IPS DF 19.7 (cell line): ENCODE measurements at places on chromosomes 3 and 15.

DNA sequence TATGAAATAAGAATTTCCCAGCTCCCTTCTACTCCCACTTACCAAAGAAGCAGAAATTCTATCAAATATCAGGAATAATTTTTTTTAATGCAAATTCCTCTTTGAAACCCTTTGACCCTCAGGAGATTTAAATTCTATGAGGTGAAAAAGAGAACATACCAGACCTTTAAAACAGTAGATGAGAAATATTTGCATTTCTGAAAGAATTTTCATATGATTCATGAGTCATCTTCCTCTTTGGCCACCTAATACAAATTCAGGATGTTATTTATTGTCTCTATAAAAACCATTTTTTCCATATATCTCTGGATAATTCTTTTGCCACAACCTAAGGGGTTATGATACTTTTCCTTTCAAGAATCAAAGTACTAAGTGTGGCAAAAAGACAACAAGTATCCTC is 67.3 kb upstream of the ST3GAL6 start:
- DNase-seq = no peak

GRCh38 chr15:60362321-60363086 is 35.3 kb downstream of the ANXA2 start:
- no peak for DNase-seq

DNA sequence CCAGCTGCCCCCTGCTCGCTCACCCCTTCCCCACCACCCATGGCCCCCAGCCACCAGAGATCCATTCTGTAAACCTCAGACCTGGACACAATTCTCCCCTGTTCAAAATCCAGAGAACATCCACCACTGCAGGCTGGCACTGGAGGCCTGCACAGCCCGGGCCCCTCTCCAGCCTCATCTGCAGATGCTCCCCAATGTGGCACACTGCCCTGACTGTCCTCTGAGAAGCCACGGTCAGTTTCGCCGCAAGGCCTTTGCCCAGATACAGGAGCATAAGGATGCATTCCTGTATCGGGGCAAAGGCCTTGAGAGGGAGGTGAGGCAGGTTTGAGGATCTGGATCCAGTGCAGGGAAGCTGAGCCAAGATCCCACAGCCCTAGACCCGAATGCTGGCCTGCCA is 175.4 kb upstream of the LINGO1 start:
- DNase-seq = no peak

DNA sequence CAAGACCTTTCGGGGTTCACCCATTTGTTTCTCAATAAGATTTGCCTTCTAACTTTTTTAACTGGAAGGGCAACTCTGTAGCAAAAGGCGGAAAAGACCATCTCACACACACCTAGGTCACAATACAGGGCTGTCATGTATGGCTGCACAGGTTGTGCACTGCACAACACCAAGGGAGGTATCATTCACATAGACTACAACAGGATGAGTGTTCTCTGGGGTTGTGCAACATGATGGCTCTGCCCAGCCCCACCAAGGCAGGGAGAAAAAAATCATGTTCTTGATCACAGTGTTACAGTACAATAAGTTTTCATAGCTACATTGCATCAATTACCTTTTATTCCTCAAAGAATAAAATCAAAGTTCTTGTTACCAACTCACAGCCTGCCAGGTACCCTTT is 52.8 kb downstream of the ANXA2 start:
- DNase-seq = no peak

DNA sequence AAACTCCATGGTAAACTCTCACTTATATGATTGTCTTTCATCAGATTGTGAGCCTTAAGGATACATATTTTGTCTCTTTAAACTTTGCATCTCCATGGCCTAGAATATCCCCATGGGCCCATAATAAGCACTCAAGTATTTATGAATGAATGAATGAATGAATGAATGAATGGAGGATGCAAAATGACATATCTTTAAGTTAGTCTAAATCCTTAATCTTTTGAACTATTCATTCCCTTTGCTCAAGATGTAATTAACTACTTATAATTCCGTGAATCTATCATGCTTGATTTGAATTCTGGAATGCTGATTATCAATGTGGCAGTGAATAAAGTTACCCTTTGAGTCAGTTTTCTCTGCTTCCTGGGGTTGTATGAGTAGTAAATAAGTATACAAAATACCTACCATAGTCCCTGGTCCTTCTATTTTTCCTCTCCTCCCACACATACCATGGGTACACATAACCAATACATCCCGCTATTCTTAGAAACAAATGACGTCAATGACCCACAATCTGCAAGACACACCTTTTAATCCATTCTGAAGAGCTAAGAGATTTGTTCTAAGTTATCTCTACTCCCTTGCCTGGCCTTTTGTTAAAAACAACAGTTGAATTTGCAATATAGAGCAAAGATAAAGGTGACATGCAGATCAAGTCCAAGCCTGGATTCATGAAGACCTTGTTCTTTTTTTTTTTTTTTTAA is 94.5 kb downstream of the FBN1 start:
- no peak for DNase-seq

DNA sequence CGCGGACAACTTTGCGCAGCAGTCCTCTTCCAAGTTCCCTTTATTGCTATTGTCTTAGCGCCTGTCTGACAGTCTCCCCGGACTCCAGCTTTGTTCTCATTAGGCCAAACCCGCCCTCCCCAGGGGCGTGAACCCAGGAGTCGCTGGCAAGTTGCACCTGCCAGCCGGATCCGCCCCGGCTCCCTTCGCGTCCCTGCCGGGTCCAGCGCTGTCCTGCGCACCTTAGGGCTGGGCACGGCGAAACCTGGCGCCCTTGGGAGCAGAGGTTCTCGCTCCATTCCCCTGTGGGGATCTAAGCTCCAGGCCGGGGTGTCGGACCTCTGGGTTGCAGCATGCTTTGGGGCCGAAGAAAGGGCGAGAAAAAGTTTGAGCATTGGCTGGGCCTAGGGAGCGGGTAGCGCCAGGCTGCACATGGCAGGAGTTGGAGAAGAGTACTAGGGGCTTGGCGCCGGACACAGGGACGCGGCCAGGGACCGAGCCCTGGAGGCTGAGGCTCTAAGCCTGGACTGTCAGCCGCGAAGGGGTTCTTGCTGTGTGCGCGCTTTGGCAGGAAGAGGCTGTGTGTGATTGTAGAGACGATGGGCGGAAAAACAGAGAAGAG is 335.1 kb upstream of the THRB start:
- no peak for DNase-seq

- DNase-seq = no peak
Measured at GRCh38 chr3:139935016-139935865, at the start of gene CLSTN2. Gene CLSTN2 (plus strand): TSS chr3:139935185.

GRCh38 chr3:182911782-182912111 is 68.6 kb downstream of the DCUN1D1 start:
- DNase-seq = no peak

DNA sequence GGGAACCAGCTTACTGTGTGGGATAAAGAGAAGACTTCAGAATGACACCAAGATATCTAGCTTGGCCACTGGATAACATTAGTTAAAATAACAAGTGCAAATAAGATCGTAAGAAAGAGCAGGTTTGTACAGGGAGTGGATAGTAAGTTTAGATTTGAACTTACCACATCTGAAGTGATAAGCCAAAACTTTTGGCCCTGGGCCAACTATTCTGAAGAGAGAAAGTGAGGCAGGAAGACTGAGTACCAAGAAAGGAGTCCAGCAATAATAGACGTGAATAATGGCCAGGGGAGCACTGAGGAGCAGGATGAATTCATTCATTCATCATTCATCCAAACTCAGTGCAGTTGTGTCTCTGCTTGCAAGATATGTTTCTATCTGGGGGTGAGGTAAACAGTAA is 122.9 kb downstream of the PDE8A start:
- no peak for DNase-seq

GRCh38 chr15:25790000-25790660 is 73.0 kb downstream of the ATP10A start:
- no peak for DNase-seq

DNA sequence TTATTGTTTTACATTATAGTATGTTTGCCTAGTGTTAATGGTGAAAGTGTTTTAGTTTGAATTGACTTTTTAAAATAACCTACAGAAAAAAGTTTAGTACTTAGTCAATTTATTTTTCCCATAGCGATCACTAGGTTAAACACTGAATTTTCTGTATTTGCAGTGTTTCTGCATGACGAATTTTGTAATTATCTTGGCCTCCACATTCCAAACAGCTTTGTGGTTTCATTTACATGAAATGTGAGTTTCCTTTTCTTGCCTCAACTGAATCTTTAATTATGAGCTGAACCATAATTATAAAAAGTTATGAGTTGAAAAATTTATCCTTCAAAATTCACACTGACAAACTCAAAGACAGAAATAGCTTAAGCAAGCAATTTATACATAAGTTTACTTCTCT is 235.5 kb downstream of the CTNNB1 start:
- DNase-seq = no peak

GRCh38 chr3:97821287-97821773 is 481 bp upstream of the CRYBG3 start:
- no peak for DNase-seq

DNA sequence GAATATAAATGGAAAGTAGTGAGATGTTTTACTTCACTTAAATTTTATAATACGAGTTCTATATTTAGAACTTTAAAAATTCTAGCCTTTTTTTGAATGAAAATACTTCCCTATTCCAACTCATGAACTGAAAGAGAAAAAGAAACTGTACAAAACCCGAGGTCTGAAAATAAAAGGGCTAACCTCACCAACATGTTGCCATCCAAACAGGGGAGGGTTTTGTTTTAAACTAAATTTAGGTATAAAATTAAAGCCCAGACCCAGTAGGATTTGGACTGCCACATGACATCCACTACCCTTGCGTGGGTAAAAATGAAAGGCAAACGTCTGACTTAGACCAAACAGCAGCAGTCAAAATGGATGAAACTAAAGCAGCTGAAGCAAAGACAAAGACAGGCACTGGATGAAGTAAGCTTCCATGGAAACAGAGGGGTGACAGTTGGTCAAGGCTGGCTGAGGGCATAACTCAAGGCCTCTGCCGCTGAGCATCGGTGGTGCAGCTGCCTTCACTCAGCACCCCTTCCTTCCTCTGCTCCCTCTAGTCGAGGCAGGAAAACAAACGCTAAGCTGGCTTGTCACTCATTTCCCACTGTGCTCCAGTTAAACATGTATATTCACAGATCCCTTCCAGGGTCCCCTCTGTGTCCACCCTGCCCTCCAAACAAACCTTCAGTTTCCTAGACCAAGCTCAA is 58.1 kb downstream of the TM4SF4 start:
- no peak for DNase-seq

GRCh38 chr3:195849322-195850074 is 37.8 kb upstream of the MUC4 start:
- DNase-seq = no peak

DNA sequence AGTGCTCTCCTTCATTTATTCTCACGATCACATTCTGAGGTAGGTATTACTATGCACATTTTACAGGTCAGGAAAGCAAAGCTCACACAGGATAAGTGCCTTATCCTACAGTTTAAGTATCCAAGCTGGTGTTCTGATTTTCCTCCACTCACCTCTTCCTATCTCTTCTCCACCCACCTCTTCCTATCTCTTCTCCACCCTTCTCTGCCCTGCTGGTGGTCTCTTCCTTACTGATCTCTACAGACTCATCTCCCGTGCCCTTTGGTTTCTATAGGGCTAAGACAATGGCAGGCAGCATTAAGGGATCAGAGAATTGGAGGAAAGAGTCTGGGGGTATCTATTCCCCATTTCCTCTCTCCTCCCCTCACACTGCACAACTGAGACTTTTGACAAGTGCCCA is 319.1 kb downstream of the FHIT start:
- no peak for DNase-seq

- DNase-seq = no peak
Measured at GRCh38 chr15:72135719-72136118, 17.5 kb downstream of the SENP8 start.

DNA sequence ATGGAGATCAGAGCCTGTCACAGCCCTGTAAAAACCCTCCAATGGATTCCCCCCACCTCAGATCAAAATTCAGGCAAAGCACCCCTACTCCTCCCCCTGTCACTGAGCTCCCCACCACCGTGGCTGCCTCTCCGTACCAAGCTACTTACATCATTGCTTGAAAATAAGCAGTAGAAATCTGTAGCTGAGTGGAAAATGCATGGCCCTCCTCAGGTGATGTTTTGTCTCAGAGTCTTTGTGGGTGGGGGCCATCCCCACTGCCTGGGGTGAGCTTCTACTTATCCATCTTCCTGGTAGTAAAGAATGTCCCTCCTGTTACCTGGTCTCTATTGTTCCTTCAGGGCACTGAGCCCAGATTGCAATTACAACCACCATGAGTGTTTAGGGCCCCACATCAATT is 34.5 kb downstream of the SLCO2A1 start:
- no peak for DNase-seq

GRCh38 chr15:70382009-70382749 is 284.5 kb upstream of the TLE3 start:
- DNase-seq = no peak

- no peak for DNase-seq
Measured at GRCh38 chr15:59550530-59550929, 61.1 kb upstream of the GCNT3 start.

- no peak for DNase-seq
Measured at GRCh38 chr3:54900838-54901591, 26.8 kb downstream of the LRTM1 start.

DNA sequence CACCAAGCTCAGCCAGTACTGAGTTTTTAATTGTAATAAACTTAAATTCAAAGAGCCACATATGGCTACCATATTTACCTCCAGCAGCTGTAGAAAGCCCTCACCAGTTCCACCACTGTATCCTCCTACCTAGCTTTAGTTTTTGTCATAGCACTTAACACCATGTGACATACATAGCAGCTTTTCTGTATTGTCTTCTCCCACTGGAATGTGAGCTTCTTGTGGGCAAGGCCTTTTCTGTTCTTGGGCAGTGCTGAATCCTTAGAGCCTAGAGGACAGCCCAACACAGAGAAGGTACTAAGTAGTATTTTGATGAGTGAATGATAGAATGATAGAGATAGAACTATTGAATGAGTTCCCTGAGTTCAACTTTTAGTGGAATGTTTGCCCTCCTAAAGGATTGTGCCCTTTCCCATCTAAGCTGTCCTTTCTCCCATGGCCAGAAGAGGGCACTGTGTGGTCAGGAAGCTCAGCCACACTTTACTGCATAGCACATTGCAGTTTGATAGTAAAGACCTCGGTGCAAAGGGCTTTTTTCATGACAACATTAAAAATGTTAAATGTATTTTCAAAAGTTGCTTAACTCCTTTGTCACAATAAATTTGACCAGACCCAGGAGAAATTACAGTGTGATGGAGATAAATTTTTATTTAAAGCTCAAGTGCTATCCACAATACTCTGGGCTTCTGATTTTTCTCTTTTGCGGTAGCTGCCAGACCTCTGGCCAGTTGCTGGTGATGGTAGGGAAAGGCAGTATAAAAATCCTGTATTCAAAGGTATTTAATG is 115.8 kb downstream of the GHSR start:
- DNase-seq = no peak

- DNase-seq = no peak
Measured at GRCh38 chr15:58355382-58355971, 76.3 kb upstream of the LIPC start.

DNA sequence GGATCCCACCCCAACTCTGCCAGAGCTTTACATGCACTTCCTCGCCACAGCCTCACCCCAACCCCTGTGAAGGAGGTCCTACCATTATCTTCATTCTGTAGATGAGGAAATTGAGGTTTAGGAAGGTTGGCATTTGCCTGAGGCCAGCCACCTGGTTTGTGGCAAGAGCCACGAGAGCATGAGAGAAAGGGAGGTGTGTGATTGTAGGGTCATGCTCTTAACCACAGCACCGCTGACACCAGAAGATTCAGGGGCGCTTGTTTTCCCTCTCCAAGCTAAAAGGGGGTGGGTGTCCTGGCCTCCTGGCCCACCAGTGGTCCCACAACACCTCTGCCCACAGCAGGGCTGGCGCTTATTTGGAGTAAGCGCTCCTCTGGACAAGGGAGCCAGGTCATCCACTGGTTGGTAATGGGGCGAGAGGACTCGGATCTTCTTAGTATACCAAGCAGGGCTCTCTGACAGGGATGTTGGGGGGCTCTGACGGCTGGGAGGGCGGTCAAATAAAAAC is 691 bp downstream of the RHCG start:
- no peak for DNase-seq
